ENCODE measurements at places on chromosomes 16 and 17.
A peak's percentile ranks its signal among the peaks of the same experiment; 100 is the strongest.

DNA sequence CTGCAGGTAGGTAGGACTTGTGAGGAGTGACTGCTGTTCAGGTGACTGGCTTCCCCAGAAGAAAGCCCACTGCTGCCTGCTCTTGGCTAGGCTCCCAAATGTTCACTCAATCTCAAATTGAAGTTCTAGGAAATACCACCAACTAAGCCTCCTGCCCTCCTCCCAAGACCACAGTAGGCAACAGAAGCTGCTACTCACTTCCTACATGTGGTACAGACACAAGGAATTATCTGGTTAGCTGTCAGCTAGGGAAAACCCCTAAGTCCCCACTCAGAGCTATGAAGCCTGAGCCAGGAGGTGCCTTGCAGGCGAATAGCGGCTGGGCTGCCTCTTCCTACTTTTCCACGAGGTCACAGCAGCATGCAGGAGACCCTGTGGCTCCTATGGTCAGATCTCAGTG lies 4.9 kb downstream of the FBXO39 start:
- DNase-seq: no peak

DNA sequence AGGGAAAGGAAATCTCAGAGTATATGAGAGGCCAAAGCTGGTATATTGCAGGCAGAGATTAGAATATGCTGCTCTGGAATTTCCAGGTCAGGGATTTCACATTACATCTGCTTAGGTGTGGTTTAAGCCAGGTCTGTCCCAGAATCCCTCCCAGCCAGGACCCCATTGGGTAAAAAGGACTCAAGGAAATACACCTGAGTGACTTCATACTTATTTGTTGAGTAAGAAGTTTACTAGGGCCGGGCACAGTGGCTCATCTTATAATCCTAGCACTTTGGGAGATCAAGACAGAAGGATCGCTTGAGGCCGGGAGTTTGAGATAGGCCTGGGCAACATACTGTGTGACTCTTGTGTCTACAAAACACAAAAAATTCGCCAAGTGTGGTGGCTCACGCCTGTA lies 7.2 kb downstream of the PIPOX start:
- DNase-seq: no peak

- DNase-seq: no peak
Observed at GRCh38 chr17:20103454-20104446, 94.6 kb downstream of the SPECC1 start.

GRCh38 chr16:6375465-6376075 lies 957.1 kb upstream of the RBFOX1 start:
- no peak for DNase-seq

DNA sequence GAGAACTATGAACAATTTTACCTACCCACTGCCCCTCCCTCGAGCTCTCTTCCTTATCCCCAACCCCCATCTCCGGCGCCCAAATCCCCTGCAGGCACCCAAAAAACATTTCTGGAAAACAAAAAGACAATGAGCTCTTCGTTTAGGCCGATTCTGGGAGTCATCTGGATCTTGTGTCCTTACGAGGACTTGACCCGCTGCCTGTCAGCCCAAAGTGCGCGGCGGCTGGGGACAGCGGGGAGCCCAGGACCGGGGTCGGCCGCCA lies 524 bp downstream of the STRADA start:
- no peak for DNase-seq

DNA sequence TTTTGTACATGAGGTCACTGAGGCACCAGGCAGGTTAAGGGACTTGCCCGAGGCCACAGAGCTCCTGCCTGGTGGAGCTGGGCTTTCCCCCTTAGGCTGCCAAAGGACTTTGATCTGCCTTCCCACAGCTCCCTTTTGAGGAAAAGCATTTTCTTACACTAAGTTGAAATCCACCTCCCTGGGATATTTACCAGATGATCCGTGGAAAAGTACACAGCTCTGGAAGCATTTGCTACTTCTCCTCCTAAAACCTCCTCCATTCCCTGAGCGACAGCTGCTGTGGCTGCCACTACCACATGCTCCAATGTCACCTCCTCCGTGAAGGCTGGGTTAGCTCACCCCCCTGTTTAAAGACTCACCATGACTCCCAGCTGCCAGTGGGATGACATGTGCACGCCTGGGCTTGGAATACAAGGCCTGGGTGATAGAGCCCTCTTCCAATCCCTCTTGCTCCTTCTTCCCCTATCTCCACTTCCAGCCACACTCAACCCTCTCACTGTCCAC lies 1.2 kb upstream of the MPRIP start:
- DNase-seq: no peak

GRCh38 chr16:86229283-86229682 lies 281.0 kb upstream of the FOXF1 start:
- no peak for DNase-seq

GRCh38 chr16:67183-67791 lies 5.1 kb downstream of the RHBDF1 start:
- DNase-seq: no peak

DNA sequence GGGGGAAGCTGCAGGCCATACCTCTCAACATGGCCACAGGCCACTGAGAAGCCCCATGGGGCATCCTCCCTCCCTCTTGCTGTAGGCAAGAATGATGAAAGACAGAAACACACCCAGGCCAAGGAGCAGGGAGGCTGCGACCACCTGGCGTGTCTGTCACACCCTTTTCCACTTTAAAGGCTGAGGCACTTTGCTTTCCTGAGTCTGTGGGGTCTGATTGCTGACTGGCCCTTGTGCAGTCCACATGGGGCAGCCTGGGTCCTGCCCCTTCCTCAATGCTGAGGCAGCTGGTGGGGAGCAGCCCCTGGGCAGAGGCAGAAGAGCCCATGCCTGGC lies 8.7 kb downstream of the TMEM204 start:
- DNase-seq: no peak

- no peak for DNase-seq
Observed at GRCh38 chr16:1055557-1055924, 17.0 kb upstream of the SSTR5 start.

- peak; percentile 33 for DNase-seq
Observed at GRCh38 chr17:78316867-78317789, 42.7 kb downstream of the SOCS3 start.

DNA sequence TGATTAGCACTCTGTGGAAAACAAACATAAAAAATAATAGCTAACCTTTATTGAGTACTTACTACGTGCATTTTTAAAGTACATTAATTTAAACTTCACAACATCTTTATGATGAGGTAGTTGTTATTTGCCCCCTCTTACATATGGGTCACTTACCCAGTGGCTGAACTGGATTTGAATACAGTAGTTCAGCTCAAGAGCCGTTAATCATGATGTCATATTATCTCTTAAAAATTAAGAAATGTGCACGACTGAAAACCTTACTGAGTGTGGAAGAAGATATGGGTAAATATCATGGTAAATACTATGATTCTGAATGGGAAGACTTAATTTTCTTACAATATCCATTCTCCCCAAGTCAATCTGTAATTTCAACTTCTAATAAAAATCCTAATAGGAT lies 17.6 kb downstream of the NDEL1 start:
- DNase-seq: no peak

DNA sequence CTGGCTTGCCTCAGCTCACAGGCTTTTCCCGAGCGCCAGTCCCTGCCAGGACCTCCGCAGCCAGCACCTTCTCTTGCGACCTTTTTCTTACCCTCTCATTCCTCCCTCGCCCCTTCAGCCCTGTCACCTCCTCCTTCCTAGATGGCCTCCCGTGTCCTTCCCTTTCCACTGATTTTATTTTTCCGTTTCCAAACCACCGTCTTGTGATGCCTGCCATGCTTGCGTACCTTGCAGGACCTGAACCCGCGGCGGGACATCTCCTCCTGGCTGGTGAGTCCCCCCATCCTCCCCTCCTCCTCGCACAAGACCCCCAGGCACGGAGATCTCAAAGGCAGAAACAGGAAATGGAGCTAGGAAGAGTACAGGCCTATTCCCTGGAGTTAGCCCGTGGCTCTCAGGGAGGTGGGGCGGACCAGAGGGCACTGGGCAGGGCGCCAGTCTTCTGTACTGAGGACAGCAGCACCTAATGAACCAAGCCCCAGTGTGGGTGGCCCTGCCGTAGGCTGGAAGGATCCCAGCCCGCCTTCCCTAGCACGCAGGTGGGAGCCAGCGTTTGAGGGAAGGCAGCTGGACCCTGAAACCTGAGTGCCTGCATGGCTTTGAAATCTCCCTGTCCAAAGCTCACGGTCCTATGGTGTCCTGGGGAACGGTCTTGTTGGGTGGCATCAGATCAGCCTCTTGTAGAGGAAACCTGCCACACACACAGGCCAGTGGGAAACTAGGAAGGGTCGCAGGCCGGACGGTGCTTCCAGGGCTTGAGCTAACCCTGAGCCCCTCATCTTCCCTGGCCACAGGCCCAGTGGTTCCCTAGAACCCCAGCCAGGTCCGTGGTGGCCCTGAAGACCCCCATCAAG lies 612 bp downstream of the CISD3 start:
- peak; percentile 51 for DNase-seq

DNA sequence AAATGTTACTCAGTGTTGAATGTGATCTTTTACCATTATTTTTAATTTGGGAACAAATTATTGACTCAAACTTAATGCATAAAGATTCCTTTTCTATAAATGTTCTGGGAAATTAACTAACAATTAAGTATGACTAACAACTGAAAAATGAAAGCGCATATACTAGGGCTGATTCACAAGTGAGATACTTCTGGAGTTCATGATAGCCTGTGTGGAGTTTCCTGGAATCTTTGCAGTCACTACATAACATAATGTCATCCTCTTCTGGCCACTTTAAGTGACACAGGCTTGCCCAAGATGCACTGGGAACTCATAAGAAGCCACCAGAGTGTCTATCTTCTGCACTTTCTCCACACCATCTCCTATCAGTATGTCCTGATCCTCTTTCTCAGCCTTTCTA lies 450.3 kb upstream of the CDH11 start:
- no peak for DNase-seq

DNA sequence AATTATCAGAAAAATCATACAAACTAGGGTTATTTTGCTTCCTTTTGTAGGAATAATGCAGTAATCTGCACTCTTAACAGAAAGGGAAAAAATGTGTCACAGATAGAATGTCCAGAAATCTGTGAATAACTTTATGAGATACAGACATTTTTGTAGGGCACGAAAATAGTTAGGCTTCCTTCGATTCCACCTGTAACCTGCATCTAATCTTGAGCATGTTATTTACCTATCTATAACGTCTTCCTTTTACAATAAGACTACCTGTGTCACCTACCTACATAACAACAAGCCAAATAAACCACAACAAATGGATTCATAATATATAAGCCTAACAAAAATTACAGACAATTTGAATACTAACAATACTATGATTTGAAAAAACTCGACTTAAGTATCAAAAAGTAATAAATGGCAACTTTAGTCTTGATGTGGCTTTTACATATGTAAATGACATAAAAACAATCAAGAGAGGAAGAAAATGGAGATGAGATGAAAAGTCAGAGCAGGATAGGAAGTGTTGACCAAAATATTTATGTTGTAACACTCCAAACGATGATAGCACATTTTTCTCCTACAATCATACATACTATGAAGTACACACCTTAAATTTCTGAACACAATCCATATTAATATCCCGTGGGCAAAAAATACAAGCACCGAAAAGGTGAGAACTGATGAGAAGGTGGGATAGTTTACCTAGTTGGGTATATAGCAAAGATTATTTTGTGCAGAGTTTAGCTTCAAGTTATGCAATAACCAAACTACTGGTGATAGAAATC lies 2.5 kb downstream of the STAT5B start:
- no peak for DNase-seq

GRCh38 chr16:48963306-48963705 lies 318.3 kb downstream of the CBLN1 start:
- DNase-seq: no peak
